ENCODE measurements at places on chromosomes 6 and 20.

- DNase-seq, result peak; percentile 32
Observed at GRCh38 chr6:48613231-48613949, 502.4 kb upstream of the PTCHD4 start.

GRCh38 chr20:62918147-62918546 is 8.2 kb downstream of the DIDO1 start:
- DNase-seq, result no peak

GRCh38 chr20:45798935-45799642 is 7.3 kb downstream of the DNTTIP1 start:
- peak; percentile 37 for DNase-seq

GRCh38 chr6:93164781-93165180 is 254.6 kb downstream of the EPHA7 start:
- DNase-seq, result peak; percentile 11

GRCh38 chr6:150704447-150705192 is 104.9 kb downstream of the PLEKHG1 start:
- DNase-seq, result no peak

GRCh38 chr6:23637296-23637695 is 488.7 kb upstream of the NRSN1 start:
- no peak for DNase-seq

GRCh38 chr20:37669062-37669772 is 24.6 kb upstream of the CTNNBL1 start:
- DNase-seq, result no peak

GRCh38 chr6:25312703-25313102 is 33.5 kb downstream of the CARMIL1 start:
- peak; percentile 66 for DNase-seq

DNA sequence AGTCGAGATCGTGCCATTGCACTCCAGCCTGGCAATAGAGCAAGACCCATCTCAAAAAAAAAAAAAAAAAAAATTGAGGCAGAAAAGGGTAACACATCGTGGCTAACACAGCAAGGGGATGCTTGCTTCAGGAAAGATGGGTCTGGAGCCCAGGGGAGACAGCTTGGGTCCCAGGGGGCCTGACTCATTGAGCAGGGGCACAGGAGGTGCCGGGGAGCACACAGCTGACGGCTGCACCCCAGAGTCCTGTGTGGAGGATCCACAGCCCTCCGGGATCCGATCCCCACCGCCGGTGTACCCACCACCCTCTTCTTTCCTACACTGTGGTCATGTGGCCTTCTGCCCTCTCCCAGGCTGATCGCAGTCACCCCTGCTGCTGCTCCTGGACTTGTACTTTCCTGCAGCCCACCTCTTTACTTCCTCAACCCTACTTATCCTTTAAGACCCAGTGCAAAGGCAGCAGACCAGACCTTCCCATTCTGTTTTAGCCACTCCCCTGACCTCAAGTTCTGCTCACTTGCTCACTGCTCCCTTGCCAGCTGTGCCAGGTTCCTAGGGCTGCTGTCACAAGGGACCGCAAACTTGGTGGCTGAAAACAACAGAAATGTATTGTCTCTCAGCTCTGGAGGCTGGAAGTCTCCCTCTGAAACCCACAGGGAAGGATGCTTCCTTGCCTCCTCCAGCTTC is 17.6 kb upstream of the EZR start:
- DNase-seq, result no peak

DNA sequence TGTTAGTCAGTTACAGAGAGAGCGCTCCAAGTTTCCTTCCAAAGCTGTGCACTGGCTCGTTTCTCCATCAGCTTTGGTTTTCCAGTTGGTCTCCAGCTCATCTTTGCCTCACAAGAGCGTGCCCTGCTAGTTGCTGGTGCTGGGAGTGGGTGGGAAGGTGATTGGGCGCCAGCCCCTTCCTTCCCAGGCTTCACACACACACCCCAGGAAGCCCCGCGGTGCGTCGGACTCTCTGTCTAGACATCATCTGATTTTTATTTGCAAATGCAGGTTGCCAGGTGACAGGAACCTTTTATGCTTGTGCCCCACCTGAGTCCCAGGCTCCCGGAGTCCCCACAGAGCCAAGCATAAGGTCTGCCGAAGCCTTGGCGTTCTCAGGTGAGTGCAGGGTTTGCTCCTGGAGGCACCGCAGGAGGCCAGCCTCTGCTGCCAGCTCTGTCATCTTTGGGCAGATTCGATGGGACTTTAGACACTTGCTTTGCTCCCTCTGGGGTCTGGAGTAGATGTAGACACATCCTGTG is 7.1 kb downstream of the IRF4 start:
- no peak for DNase-seq

DNA sequence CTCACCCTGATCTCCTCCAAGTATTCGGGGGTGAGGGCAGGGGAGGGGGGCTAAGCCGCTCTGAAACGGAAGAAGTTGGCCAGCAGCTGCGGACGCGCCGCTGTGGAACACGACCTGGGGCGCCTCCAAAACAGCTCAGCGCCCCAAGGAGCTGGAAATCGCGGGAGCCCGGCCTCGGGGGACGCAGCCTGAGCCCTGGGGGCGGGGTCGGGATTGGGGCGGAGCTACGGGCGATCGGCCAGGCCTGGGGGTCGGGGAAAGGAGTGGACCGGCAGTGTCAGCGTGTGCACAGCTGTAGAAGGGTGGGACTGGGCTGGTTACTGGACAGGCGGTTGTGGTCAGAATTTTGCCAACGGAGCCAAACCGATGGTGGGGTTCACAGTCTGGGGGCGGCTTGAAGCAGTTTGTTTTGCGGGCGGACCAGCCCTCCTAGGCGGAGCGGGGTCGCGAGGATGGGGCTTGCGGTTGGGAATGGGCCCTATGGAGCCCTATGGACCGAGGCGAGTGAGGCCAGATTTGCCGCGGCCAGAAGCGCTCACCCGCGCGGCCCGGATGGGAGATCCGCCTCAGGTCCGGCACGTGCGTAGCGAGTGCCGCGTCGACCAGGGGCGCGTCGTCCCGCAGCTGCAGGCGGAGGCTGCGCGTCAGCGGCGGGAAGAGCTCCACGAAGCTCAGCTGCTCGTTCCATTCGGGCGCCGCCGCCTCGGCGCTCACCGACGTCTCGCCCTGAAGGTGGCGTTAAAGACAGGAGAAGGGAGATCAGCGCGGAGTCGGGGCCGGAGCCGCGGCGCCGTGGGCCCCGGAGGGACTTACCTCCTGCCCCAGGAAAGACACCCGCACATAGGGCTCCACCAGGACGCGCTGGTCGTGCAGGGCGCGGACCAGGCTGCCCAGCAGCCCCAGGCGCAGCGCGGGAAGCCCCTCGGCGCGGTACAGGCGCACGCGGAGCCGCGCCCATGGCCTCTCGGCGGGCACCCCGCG is 14.3 kb upstream of the SPAG4 start:
- peak; percentile 71 for DNase-seq

- peak; percentile 24 for DNase-seq
Observed at GRCh38 chr6:30685157-30686008, 1.1 kb downstream of the PPP1R18 start.

DNA sequence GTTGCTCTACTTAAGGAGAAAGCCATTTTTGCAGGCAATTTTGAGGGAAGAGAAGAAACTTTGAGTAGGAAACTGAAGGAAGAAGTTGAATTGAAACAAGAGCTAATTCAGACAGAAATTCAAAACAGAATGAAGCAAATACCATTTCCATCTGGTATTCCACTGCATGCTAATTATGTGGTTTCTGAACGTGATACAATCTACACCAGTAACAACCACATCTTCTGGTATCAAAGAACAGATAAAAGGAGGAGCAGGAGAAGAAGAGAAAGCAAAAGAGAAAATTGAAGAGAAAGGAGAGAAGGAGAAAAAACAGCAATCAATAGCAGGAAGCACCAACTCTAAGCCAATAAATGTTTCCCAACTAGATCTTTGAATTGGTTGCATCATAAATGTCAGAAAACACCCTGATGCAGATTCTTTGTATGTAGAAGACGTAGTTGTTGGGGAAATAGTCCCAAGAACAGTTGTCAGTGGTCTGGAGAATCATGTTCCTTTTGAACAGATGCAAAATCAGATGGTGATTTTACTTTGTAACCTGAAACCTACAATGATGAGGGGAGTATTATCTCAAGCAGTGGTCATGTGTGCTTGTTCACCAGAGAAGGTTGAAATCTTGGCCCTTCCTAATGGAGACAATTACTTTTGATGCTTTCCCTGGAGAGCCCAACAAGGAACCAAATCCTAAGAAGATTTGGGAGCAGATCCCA is 132.4 kb downstream of the MACROD2 start:
- no peak for DNase-seq

- DNase-seq, result no peak
Observed at GRCh38 chr20:37703035-37703845, 9.4 kb downstream of the CTNNBL1 start.

DNA sequence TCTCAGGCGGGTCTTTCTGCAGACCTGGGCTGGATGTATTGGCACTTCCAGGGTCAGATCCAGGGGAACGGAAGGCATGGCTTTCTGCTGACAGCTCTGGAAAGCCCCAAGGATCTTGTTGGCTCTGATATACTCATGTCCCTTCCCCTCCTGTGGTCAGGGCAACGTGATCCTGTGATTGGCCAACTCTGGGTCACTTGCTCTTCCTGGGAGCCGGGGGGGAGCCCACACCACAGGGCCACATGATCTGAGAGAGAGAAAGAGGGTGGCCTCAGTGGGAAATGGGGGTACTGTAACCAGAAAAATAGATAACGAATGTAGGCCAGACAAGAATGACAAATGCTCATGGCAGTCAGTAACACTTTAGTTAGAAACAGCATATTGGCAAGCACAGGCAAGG is 223.0 kb downstream of the NFATC2 start:
- DNase-seq, result no peak

DNA sequence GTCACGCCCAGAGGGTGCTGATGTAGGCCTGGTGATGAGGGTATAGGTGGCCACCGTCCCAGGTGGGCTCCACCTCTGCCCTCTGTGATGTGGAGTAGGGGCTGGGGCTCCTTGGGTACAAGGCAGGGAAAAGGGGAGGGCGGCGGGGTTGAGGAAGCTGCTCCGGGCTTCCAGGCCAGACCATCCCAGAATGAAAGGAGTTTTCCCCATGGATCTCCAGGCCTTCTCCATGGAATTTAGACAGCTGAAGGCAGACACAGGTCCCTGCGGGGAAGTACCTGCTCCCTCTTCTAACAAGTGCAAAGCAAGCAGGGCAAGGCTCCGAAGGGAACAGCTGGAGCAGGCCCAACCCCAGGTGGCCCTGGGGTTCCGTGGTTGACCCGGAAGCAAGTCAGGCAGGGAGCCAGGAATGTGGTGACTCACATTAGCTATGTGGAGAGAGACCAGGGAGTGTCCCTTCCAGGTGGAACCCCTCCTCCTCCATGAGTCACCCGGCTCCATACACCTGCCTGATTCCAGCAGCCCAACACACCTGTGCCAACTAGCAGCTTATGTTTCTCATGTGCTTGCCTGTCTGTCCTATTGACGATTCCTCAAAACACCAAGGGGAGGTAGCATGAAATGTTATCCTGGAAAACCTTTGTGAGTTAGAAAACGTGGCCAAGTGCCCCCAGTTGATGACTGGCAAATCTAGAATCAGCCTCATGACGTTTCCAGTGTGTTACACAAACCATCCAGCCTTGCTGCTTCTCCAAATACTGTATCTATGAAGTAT is 59.7 kb upstream of the SNX9 start:
- peak; percentile 80 for DNase-seq

- DNase-seq, result no peak
Observed at GRCh38 chr6:8335381-8335780, 100.0 kb downstream of the SLC35B3 start.

- no peak for DNase-seq
Observed at GRCh38 chr6:52547647-52548352, 29.1 kb downstream of the TRAM2 start.

DNA sequence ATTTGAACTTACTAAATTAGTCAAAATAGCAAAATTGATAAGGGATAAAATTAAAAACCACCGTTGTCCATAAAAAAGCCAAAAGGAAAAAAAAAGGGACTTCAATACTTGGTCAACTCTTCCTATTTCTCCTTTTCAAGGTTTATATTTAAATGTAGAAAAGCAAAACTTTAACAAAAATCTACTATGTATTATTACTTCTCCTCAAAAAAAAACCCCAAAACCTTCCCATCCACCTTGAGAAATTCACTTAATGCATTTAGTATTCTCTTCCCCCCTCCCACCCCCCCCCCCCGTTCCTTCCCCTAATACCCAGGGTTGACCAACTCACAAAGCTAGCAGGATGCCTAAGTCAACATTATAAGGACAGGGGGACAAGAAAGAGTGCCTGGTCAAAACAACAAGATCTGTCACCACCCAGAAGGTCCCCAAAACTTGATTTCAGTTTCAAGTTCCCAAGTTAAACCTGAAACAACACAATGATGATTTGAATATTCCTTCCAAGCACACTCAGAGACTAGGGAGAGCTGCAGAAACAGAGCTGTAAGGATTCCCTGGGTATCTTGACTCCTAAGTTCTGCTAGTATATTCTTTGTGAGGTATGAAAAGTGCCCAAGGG is 14.6 kb downstream of the GMDS start:
- no peak for DNase-seq

DNA sequence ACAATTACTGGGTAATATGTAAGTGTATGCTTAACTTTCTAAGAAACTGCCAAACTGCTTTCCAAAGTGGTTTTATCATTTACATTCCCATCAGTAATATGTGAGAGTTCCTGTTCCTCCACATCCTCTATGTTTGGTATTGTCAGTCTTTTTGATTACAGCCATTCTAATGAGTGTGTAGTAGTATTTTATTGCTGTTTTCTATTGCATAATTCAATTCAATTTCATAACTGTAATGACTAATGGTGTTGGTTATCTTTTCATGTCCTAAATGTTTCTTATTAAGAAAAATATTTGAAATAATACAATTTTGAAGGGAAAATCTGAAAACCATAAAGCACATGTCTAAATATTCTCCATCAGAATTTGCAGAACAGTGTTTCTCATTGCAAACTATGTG is 119.3 kb downstream of the MAP3K7 start:
- no peak for DNase-seq

DNA sequence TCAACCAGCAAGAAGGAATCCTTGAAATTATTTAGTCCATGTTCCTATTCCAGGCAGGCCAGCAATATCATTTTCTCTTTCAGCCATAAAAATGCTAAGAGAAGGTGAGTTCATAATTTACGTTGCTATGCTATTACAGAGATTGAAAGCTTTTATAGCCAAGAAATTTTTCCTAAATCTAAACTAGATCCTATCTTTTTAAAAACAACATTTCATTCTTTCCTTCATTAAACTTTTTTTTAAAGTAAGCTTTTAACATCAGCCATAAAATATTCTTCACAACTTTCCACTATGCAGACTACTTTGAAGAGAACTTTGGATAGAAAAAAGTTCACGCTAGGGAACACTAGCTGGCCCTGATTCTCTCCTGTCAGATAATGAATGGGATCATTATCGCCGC is 159.8 kb downstream of the RPS12 start:
- no peak for DNase-seq

All from fibroblast of skin of right quadriceps (primary cell).